ENCODE measurements at places on chromosomes 2 and 18.

GRCh38 chr2:33047939-33048338 lies 101.2 kb downstream of the LTBP1 start:
- no peak for DNase-seq

GRCh38 chr18:33556846-33557245 lies 21.2 kb upstream of the ASXL3 start:
- no peak for DNase-seq

DNA sequence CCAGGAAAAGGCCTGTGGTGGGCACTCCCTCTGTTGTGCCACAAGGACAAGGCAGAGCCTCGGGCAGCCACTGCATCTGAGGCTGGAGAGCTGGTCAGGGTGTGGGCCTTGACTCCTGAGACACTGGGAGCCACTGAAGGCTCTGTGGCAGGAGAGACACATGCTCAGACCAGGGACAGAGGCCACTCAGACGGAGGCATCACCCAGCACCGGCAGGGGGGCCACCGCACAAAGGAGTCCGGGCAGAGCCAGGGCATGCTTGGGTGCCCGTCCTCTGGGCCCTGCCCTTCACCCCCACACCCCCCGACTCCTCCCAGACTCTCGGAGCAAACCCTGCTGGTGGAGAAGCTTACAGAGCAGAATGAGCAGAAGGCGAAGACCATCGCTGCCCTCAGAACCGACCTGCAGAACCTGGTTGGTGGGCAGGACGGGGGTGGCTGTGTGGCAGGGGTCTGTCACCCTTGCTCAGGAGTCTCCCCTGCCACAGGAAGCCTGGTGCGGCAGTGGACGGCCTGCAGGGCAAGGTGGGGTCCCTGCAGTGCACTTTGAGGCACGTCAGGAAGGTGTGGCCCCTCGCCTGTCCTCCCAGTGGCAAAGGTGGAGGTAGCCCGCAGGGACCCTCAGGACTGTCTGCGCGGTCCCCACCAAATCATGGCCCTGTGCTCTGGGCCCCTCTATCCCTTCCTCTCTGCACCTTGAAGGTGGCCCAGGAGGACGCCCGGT lies 26.0 kb downstream of the CROCC2 start:
- no peak for DNase-seq

- DNase-seq = no peak
Observed at GRCh38 chr2:200193331-200193730, 113.2 kb upstream of the SPATS2L start.

GRCh38 chr18:24795129-24795528 lies 334.7 kb downstream of the HRH4 start:
- no peak for DNase-seq

- DNase-seq = no peak
Observed at GRCh38 chr18:58097121-58097906, 53.3 kb downstream of the NEDD4L start.

- DNase-seq = no peak
Observed at GRCh38 chr2:120255986-120256650, 3.5 kb downstream of the RALB start.
